ENCODE measurements at places on chromosomes 12 and 14.

- DNase-seq, result no peak
Observed at GRCh38 chr12:67921286-67921685, 68.0 kb upstream of the IFNG-AS1 start.

GRCh38 chr12:103382119-103382518, 113.6 kb downstream of the C12orf42 start:
- DNase-seq, result no peak

DNA sequence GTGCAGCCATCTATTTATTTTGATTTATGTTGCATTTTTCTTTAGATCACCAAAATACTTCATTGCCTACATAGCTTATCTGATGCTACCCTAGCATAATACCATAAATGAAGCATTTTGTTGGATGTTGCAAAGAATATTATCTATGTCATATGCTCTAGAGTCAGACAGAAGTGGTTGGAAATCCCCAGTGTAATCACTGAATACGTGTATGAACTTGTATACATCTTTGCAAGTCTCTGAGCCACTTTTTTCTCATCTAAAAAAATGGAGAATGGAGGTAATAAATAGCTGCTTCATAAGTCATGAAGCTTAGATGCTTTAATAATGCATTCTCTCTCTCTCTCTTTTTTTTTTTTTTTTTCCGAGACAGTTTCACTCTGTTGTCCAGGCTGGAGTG, 18.5 kb downstream of the EVL start:
- no peak for DNase-seq

DNA sequence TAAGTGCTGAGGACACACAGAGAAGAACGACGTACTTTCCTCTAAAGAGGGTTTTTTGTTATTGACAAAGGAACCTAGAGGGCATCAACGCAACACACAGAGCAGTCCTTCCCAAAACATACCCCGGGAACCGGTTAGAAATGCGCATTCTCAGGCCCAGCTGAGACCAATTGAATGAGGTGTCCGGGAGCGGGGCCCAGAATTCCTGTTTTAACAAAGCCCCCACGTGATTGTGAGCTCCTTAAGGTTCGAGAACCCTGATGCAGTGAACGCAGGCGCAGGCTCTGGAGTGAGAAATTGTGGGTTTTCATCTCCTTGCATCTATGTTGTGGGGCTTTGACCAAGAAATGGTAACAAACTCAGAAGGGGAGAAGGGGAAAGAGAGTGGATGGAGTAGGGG, 51.0 kb upstream of the TBX3 start:
- no peak for DNase-seq

DNA sequence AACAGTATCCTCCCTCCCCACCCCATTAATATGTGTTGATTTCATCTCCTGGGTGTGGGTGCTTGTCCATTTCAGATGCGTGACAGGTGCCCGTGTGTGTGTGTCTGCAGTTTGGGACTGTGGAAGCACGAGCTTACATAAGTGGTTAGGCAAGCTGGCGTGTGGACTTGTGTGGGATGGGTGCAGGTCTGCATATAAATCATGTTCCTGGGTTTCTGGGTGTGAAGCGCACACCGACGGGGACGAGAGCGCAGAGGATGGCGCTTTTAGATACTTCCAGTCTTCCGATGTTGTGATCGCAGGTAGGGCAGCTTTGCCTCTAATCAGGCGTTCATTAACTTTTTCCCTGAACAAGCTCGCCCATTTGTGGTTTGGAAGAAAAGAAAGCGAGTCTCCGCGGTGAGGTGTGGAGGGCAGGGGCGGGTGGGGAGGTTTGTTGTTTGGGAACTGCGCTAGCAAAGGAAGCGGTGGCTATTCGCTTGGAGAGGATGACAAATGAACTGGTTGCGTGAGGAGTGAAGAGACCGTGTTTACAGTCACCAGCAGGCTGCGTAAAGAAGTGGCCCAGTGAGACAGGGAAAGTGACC, 865 bp downstream of the RGS6 start:
- DNase-seq, result no peak

- DNase-seq, result no peak
Observed at GRCh38 chr12:3300833-3301401, 190.1 kb upstream of the PRMT8 start.

GRCh38 chr12:107223821-107224220, 130.5 kb upstream of the CRY1 start:
- no peak for DNase-seq
